ENCODE measurements at places on chromosomes 1 and 21.

DNA sequence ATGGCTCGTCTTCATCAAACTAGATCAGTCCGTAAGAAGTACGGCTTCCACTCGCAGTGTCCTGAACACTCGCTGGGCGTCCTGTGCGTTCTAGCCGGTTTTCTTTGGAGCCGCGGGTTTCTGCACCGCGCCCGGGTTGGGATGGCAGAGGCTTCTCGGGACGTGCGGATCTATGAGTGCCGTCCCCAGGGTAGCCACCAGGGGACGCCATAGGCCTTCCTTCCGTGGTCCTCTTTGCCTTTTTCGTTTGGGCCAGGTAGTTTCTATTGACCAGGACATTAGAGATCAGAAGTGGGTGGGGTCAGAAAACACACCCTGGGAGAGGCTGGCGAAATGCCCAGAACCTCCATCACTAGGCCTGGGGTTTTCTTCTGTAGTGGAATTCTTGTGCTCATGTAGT is 273.8 kb downstream of the FAM72C start:
- no peak for DNase-seq

DNA sequence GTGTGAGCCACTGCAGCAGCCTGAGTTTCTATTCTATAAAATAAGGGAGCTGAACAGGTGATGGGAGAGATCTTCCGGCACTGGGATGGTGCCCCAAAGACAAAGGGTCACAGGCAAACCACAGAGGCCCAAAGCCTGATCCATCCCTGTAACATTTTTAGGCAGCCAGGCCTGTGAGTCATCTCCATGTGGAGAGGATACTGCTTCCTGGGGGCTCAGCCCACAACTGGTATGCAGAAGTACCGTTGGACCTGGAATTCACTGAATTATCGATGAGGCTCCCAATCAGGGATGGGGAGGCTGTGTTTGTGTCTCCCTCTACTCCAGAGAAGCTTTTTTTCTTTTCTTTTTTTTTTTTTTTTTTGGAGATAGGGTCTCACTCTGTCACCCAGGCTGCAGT is 48.8 kb upstream of the WASF2 start:
- no peak for DNase-seq

DNA sequence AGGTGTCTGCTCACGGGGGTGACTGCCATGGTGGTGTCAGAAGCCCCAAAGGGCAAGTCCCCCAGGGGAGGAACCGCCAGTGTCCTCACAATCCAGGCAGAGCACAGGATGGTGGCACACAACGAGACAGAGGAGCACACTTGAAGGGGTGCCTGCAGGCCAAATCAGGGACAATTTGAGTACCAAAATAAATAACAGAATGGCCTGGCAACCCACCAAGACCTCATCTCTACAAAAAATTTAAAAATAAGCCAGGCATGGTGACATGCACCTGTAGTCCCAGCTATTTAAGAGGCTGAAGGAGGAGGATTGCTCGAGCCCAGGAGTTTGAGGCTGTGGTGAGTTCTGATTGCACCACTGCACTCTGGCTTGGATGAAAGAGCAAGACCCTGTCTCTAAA is 38.2 kb downstream of the TIAM1 start:
- peak; percentile 2 for DNase-seq

- no peak for DNase-seq
These were observed 19.2 kb upstream of the RCAN3 start for GRCh38 chr1:24483441-24483840.

GRCh38 chr1:84842748-84843231 is 50.2 kb downstream of the LPAR3 start:
- DNase-seq: no peak

GRCh38 chr1:153882296-153882912 is 40.4 kb downstream of the GATAD2B start:
- no peak for DNase-seq

DNA sequence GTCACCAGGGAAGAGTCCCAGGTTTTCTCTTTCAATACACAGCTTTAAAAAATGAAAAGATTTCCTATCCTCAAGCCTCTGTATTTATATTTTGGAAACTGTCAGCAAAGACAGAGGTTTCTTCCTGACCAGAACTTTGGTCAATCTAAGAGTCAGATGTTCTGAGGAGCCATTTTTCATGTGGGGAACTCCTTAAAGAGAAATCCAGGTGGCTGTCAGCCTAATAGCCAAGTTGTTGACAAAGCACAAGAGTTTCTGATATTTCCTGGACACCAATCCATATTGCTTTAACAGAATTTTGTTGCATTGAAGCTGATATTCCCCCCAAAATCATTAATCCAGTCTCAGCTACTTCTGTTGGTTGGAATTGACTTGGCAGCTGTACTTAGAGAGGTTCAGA is 318.6 kb upstream of the NFIA start:
- DNase-seq: no peak

DNA sequence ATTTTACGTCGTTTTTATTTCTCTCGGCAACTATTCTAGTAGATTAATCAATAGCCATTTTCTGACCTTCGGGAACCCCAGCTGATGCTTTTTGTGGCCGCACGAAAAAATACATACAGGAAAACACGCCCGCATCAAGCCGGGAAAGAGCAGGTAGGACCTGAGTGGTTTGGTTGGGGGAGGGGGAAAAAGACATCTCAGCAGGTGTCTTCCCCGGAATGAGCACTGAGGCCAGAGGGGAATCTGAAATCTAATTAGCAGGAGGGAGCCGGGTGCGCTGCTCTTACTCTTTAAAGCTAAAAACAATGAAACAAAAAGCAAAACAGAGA is 618 bp upstream of the FOXD3 start:
- no peak for DNase-seq

DNA sequence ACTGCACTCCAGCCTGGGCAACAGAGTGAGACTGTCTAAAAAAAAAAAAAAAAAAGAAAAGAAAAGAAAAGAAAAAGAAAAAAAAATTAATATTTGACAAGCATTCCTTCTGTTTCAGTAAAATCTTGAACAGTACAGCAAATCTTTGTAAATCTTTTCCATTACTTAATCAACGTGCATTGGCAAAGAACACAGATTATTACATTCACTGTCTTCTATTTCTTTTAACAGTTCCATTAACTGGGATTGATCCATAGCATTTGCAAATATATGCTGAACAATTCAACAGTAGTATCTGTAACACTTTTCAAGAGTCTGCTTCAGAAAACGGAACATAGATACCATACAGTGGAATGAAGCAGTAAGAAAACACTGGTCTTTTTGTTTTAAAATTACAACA is 9.8 kb downstream of the SAMD13 start:
- no peak for DNase-seq

- no peak for DNase-seq
These were observed 1071.2 kb downstream of the TTLL7 start for GRCh38 chr1:82927753-82928152.

DNA sequence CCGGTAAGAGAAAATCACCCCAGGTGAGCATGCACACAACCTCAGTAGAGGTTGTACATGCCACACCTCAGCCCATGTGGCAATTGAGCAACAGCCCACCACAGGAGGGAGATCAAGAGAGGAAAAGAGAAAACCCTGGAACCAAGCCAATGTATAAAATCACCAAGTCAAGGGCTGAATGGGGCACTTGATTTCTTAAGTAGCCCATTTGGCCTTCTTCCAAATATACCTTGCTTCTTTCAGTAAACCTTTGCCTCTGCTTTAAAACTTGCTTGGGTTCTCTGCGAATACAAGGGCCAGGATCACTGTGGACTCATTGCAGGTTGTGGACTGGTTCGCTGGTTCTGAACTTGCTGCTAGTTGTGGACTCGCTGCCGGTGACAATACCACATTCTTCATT is 1814.0 kb downstream of the PLA2G4A start:
- peak; percentile 2 for DNase-seq

DNA sequence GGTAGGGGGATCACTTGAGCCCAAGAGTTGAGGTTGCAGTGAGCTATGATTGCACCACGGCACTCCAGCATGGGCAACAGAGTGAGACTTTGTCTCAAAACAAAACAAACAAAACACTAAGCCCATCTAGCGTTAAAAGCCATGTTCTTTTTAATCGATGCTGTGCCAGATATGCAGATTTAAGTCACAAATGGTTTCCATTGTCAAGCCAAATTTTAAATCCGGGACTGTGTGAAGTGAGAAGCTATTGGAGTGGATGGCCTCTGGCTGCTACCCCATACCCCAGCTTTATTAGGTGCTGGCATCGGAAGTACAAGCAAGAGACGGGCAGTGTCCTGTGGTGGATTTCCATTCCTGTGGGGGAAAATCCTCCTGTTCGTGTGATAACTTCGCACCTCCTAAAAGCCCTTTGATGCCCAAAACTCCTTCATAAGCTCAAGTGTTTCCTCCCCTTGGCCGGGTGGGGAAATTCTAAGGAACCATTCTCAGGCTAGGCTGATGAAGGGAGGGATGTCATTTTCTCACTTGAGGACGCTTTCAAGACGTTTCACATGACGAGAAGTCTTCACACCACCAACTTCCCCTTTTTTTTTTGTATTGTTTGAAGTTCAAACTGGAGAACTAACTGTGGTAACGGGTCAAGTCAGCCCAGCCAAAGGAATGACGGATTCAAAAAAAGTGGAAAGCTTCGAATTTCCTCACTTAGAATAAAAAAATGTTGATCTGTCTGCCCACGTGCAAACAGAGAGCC is 140.8 kb downstream of the KAZN start:
- DNase-seq: no peak

GRCh38 chr1:225813214-225813964 is 3.5 kb downstream of the EPHX1 start:
- DNase-seq: no peak

- DNase-seq: no peak
These were observed 35.7 kb upstream of the ERRFI1 start for GRCh38 chr1:8061673-8062386.

DNA sequence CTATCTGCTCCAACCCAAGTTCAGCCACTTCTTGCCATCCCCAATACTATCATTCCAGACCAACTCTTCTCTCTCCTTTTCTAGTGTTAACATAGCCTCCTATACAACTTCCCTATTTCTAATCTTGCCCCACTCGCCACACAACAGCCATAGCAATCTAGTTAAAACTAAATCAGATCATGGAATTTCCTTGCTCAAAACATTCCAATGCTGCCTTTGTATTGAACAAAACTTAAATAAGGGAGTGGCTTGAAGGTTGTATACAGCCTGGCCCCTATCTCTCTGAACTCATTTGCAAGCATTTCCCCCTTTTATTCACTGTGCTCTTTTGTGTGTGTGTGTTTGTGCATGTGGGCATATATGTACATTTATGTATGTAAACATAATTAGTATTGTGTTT is 118.1 kb upstream of the SGIP1 start:
- DNase-seq: no peak

GRCh38 chr1:182246783-182247182 is 144.8 kb downstream of the GLUL start:
- DNase-seq: no peak

DNA sequence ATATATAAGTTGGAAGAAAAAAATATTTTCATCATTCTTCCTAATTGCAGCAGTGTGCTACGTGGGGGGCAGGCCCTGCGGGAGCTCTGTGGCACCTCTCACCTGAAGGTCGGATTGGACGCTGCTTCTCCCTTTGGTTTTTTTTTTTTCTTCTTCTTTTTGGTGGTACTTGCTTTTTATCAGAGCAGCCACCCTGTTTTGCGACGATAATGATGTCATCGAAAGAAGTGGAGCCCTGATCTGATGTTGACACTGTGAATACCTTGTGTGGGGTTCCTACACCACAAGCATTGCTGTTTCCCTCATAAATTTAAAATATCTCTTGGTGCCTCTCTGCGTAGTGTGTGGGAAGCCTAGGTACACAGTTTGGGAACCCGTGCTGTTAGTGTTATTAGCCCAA is 5.5 kb downstream of the TRAPPC10 start:
- DNase-seq: no peak

- DNase-seq: no peak
These were observed 233.1 kb downstream of the CAMTA1 start for GRCh38 chr1:7018351-7018750.

- no peak for DNase-seq
These were observed 6.0 kb downstream of the DOP1B start for GRCh38 chr21:36162631-36163030.

- DNase-seq: no peak
These were observed 172.7 kb downstream of the PATJ start for GRCh38 chr1:61914823-61915482.

- DNase-seq: no peak
These were observed 5.3 kb upstream of the S100A12 start for GRCh38 chr1:153380711-153381110.

DNA sequence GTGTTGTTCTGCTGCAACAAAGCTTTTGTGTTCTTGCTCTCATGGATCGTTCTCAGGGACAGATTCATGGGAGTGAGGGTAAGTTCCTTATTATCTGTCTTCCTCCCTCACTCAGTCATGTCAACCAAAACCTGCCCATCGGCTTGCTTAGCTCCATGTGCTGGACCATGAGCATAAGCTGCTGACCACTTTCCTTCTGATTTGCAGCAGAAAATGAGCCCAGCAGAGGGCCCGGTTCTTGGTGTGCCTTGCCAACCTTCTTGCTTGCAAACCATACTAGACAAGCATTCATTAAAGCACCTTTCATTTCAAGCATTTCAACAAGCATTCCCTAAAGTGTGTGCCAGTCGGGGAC is 64.0 kb upstream of the COA6 start:
- no peak for DNase-seq

DNA sequence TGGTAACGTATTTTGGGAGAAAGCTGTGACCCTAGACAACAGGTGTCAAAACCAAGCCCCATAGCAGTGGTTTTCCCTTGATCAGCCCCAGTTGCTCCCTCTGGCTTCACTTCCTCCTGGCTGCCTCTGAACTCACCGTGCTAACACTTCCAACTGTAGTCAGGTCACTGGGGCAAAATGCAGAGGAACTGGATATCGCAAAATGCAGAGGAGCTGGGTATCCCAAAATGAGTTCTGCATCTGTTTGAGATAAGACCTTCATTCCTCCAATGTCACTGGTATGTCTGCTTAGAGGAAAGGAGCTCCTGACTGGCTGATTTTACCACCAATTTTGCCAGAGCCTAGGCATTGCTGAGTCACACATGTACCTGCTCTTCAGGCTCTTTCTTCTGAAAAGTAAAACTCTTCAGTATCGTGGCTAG is 19.6 kb upstream of the TACSTD2 start:
- DNase-seq: no peak

- no peak for DNase-seq
These were observed 1.4 kb upstream of the SLC2A1 start for GRCh38 chr1:42960122-42960390.

DNA sequence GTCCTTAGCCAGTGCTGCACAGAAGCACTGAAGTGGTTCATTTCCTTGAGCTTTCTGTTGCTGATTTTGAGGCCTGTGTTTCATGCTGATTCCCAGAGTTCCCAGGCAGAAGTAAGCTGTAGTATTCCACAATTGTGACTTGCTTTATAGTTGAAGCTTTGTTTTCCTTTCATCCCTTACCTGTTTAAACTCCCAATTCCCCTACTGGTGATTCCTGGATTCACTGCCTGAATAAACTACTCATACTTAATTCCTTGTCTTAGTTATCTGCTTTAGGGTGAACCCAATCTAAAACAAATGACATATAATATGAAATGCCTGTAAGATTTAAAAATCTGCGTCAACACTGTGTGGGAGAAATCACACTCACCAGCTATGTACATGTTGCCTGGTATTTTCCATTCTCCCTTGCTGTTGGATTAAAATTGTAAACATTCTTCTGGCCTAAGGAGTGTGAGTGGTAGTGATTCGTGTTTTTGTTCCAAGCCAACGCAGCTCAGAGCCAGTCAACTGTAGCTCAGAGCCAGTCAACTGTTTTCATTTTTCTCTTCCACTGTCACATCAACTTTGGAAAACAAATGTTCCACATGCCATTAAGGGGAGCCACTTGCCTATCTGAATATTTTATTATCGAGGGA is 879.4 kb downstream of the MRPL39 start:
- no peak for DNase-seq

GRCh38 chr1:97277891-97278654 is 556.5 kb downstream of the PTBP2 start:
- no peak for DNase-seq

- no peak for DNase-seq
These were observed 30.0 kb downstream of the BATF3 start for GRCh38 chr1:212669600-212669999.

All from NCI-H1092 (cell line).